Activated CD8-positive, alpha-beta T cell treated with anti-CD3 and anti-CD28 coated beads, Interleukin-2, amount 10 ng/mL, durations not matched to agents 7 days and 5 days (primary cell): ENCODE measurements at places on chromosomes 12 and 14. TPM values are rescaled to one million over a fixed set of nuclear protein-coding genes. Genes with fewer than 3 reads are reported as not detected.

The CLEC14A gene
- not detected for total RNA-seq

The MFAP5 gene
- not detected for total RNA-seq

The CCDC177 gene
- total RNA-seq = not detected

The LALBA gene
- not detected for total RNA-seq

The KRT78 gene
- total RNA-seq = not detected

The VIPAS39 gene
- 19.3 TPM for total RNA-seq

The DIO2 gene
- not detected for total RNA-seq

The B3GNT4 gene
- 0.90 TPM for total RNA-seq

The RPL6 gene
- 1,130 TPM for total RNA-seq

The PRKD1 gene
- not detected for total RNA-seq

The TAS2R19 gene
- total RNA-seq = 2.1 TPM

The RPGRIP1 gene
- not detected for total RNA-seq

The CLEC4D gene
- not detected for total RNA-seq

The TSPAN8 gene
- total RNA-seq = not detected

The ZNF839 gene
- total RNA-seq = 18.4 TPM

The GPR84 gene
- total RNA-seq = 0.32 TPM

The BTBD6 gene
- 53.7 TPM for total RNA-seq

The DAO gene
- not detected for total RNA-seq

The SERPINA10 gene
- total RNA-seq = not detected

The SYT1 gene
- total RNA-seq = not detected

The MIP gene
- not detected for total RNA-seq
